ENCODE measurements at places on chromosomes 2 and 18. TPM values are rescaled to one million over a fixed set of nuclear protein-coding genes. Genes with fewer than 3 reads are reported as not detected.

Gene IL1R2
- total RNA-seq = not detected

- DNase-seq = no peak
Observed at GRCh38 chr18:36786686-36787085, 42.1 kb downstream of the TPGS2 start.

DNA sequence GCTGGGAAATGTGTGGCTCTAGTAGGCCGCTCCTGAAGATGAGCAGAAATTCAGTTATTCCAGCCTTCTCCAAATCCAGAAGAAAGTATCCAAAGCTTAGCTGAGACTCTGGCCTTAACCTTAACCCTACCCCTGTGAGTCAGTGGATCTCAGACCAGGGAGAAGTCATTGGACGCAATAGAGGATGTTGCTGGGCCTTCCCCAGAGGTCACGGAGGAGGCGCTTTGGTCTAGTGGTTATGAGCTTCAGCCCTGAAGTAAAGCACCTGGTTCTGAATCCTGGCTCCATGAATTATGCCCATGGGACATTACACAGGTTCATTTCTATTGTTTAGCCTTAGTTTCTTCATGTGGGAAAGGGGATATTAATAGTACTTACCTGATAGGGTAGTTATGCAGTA, 24.0 kb downstream of the PKDCC start:
- no peak for DNase-seq

GRCh38 chr2:195388028-195388427, 269.0 kb upstream of the SLC39A10 start:
- no peak for DNase-seq

Gene ZNF804A
- total RNA-seq = not detected

Gene IL1R1
- total RNA-seq = not detected

Gene MC2R
- not detected for total RNA-seq

GRCh38 chr2:221286406-221286805, 285.7 kb downstream of the EPHA4 start:
- no peak for DNase-seq

Gene RNF125
- 2.8 TPM for total RNA-seq

Gene TNFAIP6
- total RNA-seq = not detected

DNA sequence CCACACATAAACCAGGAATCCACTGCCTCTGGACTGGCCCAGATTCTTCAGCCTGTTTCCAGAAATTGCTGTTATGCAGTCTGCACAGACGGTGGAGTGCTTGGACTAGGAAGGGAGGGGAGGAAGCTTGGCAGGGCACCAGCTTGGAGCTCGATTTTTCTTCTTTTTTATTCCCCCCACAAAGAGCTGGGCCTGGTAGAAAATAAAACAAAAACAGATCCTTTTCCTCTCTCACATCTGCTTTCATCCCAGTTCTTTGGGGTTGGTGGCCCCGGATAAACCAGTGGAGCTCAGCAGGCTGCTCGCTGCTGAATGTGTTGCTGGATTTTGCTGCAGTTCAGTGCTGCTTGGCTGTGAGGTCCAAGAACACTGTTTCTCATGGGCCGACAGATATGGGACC, 16.0 kb downstream of the LRRTM1 start:
- peak; percentile 71 for DNase-seq

GRCh38 chr18:57837917-57838548, 34.9 kb upstream of the ATP8B1 start:
- no peak for DNase-seq
